ENCODE measurements at places on chromosomes 2 and 18.

DNA sequence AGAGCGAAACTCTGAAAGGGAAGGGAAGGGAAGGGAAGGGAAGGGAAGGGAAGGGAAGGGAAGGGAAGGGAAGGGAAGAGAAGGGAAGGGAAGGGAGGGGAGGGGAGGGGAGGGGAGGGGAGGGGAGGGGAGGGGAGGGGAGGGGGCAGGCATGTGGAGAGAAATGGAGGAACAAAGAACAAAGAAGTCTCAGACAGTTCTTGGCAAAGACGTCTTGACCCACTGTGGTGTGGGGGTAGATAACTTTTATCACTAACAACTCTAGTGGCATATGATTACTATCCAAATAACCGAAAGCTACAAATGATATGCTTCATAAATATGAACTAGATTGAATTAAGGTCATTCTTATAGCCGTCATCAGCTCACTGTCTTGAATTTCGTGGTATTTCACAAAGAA, 3.2 kb downstream of the UPP2 start:
- DNase-seq = no peak

- no peak for DNase-seq
These were observed 119.7 kb downstream of the CDC42EP3 start for GRCh38 chr2:37551783-37552182.

DNA sequence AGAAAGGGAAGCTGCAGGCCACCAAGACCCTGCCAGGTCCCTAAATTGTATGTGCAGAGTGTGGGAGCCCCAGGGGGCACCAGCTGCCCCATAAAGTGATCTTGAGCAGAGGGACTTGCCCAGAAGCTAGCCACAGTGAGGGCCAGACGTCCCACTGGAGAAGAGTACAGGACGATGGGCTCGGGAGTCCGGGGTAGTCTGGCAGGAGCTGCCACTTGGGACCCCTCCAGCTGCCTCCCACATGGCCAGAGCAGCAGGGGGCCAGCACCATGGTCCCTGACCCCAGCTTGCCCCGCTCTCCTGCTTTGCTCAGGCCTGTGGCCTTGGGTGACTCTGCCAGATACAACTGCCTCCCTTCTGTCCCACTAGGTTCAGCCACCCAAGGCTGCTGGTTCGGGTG, 11.7 kb upstream of the LOXHD1 start:
- DNase-seq = no peak

DNA sequence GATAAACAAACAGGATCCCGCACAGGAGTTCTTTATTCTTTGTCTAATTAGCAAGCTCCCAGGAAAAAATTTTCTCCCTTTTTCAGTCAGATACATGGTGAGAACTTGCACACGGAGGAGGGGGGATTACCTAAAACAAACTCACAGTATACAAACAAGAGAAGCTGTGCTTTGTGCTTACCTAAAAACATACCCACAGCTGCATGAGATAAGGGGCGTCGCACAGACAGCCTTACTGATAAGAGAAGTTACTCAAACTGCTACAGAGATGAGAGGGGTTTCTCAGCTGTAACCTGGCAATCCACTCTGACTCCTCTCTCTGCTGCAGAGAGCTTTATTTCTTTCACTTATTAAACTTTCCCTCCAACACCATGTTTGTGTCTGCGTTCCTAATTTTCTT, 32.9 kb upstream of the ST3GAL5 start:
- no peak for DNase-seq

DNA sequence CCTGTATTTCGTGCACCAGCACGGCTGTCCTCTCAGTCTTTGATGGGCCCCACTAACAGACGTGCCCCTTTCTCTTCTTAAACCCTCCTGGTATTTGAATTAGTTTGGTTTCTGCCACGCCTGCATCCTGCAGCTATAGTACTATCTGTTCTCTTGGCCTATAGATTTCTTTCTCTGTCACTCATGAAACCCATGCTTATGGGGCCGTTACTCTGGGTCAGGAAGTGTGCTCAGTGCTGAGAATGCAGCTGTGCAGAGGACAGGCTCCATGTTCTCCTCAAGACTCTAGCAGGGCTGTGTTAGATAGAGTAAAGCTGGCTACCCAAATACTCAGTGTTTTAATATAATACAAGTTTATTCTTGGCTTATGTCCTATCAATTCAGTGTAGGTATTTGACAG, 180.0 kb downstream of the INSIG2 start:
- no peak for DNase-seq

Measured in NCI-H510A treated with DMSO at 0.1 percent for 48 hours (cell line).